ENCODE measurements at places on chromosomes 5 and 9.

GRCh38 chr5:140381351-140381750 is 20.3 kb upstream of the ANKHD1 start:
- no peak for DNase-seq

GRCh38 chr9:37676411-37676830 is 25.7 kb downstream of the FRMPD1 start:
- no peak for DNase-seq

- DNase-seq: no peak
Observed at GRCh38 chr5:115575167-115576070, 26.9 kb downstream of the TICAM2 start.

- no peak for DNase-seq
Observed at GRCh38 chr5:175738126-175738525, 80.3 kb downstream of the HRH2 start.

DNA sequence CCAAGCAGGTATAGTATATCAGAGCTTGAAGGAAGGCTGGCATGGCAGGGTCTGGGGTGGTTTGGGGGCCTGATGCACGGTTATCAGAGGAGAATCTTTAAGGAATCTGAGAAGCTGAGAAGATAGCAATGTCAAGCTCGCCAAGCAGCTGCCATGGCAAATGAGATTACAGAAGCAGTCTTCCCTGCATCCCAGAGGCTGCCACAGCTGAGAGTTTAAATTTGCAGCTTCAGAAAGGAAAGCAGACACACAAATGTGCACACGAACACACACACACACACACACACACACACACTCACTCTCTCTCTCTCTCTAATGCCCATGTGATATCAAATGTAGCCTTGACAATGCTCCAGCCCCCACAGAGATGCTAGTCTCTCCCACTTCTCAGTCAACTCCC is 79.0 kb upstream of the TNC start:
- DNase-seq: no peak

- no peak for DNase-seq
Observed at GRCh38 chr5:53023969-53024368, 34.8 kb downstream of the ITGA2 start.

DNA sequence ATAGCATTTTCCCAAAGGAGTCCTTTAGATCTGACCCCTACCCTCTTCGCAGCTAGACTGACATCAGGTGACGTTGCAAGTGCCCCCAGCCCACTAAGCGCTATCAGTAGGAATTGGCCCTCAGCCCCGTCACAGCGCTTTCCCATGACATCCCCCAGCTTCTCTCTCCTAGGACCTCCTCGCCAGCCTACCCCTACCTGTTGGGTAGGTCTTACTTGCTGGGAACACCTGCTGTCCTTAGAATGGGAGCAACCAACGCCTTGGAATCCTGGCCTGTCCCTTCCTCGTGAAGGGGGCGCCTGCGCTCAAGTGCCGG is 584 bp upstream of the PIP5K1B start:
- DNase-seq: no peak

- DNase-seq: no peak
Observed at GRCh38 chr5:73434907-73435306, 13.7 kb downstream of the FOXD1 start.

GRCh38 chr9:98157372-98157771 is 35.1 kb downstream of the CORO2A start:
- no peak for DNase-seq

DNA sequence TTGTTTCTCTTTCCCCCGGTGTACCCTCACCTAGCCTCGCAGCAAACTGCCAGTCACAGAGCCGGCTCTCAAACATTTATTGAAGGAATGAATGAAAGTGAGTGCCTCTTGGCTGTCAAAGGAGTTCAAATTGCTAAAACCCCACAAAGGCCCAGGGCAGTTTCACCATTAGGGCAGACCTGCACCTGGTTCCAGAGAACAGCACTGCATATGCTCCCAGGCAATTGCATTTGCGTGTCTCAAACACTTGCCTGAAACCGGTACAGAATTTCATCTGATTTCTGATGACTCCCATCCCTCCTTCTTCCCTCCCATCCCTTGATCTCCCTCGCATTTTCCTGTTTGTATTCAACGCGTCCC is 165.6 kb upstream of the ZNF462 start:
- no peak for DNase-seq

GRCh38 chr5:146428658-146429057 is 18.5 kb upstream of the TCERG1 start:
- DNase-seq: no peak

GRCh38 chr9:16964228-16964627 is 93.8 kb upstream of the BNC2 start:
- no peak for DNase-seq

DNA sequence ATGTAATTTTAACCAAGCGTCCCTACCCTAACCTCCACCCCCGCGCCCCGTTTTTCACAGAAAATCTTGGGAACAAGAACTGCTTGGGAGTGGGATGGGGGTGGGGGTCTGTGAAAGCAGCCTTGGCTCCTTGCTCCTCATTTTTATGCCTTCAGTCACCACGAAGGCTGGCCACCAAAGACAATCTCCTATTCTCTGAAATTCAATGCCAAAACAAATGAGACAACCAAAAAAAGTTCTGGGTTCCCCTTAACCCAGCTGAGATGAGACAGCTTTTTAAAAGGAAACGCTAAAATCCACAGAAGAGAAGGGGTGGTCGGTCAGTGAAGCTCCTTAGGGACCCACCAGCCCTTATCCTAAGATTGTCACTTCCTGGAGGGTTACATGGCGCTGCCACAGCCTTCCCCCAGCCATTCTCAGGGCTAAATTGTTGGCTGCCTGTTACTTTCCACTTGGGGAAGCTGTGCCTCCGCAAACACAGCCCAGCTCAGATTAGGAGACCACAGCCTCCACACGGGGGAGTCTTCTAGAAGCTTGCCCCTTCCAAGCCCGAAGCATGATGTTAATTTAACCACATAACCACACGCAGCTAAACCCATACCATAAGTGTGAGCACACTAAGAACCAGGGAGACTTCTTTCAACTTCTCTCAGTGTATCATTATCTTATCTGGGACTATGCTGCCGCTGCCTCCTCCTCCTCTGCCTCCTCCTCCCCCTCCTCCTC is 136.3 kb downstream of the FOXD1 start:
- DNase-seq: no peak

GRCh38 chr5:15834596-15835245 is 334.7 kb downstream of the FBXL7 start:
- DNase-seq: no peak

DNA sequence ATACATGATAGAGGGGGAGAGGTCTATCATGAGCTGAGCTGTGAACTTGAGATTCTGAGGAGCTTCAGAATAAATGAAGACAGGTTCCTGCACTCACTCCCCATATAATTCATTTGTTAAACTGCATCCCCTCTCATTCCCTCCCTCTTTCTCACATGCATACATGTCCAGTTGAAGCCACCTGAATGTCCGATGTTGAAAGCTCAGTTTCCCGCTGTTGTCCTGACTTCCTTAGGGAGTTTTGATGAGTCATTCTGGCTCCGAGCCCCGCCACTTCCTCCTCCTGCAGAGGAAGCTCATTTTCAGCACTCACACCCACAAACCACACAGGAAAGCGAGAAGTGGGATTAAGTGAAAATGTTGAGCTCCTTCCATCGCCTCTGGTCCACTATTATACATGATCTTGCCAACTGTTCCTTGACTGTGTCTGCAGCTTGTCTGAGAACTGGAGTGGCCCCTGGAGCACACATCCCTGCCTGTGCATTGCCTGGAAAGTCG is 121.2 kb downstream of the CEMIP2 start:
- no peak for DNase-seq

GRCh38 chr5:36662291-36662851 is 56.0 kb downstream of the SLC1A3 start:
- no peak for DNase-seq

GRCh38 chr5:180370861-180371641 is 17.9 kb upstream of the GFPT2 start:
- no peak for DNase-seq

- no peak for DNase-seq
Observed at GRCh38 chr5:56088967-56089829, 94.4 kb upstream of the IL6ST start.

GRCh38 chr5:139747583-139748504 is 47.8 kb upstream of the PSD2 start:
- no peak for DNase-seq

- no peak for DNase-seq
Observed at GRCh38 chr9:104177003-104177611, 83.0 kb downstream of the SMC2 start.

DNA sequence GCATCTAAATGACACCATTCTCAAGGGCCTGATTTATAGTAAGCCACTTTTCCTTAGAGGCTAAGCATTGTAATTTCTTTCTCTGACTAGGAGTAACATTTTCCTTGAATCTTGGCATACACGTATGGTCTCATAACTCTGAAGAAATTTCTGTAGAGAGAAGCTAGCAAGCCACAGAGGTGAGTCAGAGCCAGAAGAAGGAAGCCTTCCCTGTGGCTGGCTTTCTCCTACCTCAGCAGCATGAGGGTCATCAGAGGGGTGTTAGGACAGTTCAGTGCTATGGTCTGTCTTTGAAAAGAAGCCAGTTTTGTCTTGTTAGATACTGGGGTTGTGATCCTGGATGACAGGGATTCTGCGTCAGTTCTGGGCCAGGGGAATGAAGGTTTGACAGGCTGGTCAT is 3.2 kb downstream of the SNX30 start:
- DNase-seq: no peak

GRCh38 chr5:137836997-137837396 is 30.7 kb upstream of the MYOT start:
- no peak for DNase-seq

DNA sequence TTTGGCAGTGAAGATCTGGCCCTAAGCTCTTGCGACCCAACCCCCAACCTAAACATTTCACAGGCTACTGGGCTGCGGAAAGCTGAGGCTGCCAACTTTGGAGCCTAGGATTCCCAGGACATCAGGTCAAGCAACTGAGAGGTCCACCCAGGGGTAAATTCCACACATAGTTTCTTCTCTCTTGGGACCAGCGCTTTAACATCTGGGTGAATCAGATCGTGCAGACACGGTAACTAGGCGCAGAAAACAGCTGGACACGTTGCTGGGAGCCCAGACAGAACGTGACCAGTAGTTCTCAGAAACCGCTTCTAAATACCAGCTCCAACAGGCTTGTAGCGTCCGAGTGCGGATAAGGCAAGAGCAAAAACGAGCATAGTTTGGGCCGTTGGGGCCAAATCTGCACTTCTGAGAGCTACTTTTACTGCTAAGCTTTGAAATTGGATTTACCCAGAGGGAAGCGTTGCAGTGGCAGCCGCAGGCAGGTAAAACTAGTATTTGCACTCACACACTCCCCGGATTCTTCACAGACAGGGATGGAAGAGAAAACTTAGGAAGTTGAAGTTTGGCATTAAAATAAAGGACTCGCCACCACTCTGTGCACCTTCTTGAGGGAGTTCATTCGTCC is 11.8 kb downstream of the ITGA1 start:
- DNase-seq: no peak

DNA sequence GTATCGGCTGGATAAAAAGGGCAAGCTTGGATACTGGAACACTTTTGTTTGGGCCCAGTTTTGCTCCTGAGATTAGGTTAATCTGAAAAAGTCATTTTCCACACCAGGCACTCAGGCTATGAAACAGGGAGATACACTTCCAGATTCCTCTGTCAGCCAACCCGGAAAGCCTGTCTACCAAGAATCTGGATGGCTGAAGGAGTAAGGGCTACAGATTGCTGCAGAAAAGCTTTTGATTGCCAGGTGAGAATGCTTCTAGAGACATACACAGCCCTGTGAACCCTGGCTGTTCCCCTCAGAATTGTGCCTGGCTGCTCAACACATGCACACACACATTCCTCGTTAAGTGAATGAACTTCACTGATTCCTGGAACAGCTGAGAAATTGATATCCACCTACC is 114.4 kb downstream of the PSD2 start:
- no peak for DNase-seq

- no peak for DNase-seq
Observed at GRCh38 chr9:72334658-72335337, 30.2 kb downstream of the ZFAND5 start.

DNA sequence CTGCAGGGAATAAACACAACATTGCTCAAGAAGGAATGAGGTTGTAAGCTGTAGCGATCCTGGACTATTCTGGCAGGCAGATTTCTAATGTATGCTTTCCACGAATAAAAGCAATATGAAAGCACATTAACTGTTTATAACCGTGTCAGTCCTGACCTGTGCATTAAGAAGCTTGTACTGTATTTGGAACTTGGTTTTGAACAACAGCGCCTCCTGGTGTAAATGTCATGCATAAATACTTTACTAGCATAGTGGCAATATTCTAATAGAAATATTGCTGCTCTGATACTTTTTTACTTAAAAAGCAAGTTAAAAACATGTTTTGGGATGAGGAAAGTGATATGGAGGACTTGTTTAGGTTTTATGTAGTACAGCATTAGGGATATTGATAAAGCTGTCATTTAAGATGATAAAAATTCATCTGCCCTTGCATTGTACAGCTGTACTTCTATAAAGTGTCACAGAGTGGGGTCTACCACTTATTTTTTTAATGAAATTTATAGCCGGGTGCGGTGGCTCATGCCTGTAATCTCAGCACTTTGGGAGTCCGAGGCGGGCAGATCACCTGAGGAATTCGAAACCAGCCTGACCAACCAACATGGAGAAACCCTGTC is 70.7 kb upstream of the GNE start:
- DNase-seq: no peak

DNA sequence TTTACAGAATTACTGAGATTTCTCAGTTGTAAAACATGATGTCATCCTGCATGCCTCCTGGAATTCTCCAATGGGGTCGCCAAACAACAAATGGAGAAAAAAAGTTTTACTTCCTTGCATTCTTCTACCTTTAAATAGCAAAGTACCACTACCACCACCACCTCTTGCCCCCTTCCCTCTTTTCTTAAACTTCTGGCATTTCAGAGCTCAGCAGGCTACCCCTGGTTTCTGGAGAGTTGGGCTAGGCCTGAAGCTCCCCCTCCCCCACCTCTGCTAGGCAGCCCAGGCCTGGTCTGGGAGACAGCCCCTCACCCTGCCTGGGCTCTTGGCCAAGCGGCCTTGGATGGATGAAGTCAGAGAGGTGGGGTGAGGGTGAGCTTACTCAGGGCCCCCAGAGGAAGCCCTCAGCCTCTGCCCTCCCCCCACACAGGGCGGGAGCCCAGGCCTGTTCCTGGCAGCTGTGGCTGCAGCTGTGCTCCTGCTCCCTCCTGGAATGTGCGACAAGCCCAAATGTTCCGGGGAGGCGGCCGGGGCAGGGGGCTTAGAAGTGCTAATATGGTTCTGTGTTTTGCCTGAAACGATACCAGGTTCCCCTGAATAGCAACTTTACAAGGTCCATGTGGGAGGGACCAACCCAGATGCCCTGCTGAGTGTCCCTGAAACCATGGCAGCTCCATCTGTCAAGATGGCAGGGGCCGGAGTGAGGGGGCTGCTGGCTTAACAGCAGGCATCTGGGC is 6.0 kb upstream of the CCIN start:
- no peak for DNase-seq

DNA sequence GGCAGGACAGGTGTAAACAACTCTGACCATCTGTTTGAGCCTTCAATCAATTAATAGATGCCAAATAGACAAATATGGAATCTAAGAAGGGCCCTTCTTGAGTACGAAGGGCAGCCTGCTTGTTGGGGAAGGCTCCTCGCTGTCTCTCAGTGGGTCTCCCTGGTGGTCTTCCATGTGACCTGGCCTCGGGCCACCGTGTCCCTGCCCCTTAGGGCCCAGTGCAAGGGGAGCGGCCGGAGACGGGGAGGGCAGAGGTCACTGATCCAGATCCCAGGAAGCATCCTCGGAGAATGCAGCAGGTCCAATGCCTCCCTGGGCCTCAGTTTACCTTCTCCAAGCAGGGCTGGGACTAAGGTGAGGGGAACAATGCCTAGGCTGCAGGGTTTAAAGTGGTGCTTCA is 2.5 kb downstream of the DBH start:
- no peak for DNase-seq

GRCh38 chr9:98641695-98642094 is 67.0 kb downstream of the GABBR2 start:
- DNase-seq: no peak

Measured in stimulated activated CD8-positive, alpha-beta memory T cell treated with anti-CD3 and anti-CD28 coated beads, Interleukin-15, amount 100 ng/mL, for 24 hours (primary cell).